ENCODE measurements at places on chromosomes 6 and 20. TPM values are rescaled to one million over a fixed set of nuclear protein-coding genes. Genes with fewer than 3 reads are reported as not detected.

EPPIN gene
- total RNA-seq: not detected

NFKBIL1 gene
- 9.5 TPM for total RNA-seq

DNAH8 gene
- 0.03 TPM for total RNA-seq

DNA sequence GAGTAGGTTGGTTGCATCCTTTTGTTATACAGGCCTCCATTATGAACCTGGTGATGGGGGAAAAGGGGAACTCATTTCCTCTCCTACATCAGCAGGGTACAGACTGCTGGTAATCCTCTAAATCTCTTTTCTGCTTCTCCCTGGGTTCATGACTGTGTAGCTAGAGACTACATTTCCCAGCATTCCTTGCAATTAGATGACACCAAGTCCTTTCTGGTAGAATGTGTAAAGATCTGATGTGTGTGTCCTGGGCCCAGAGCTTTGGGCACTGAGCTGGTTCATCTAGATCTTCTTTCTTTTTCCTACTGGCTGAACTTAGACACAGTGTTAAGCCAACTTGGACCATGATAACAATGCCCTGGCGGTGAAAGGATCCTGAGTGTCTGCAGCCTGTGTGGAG lies 104.7 kb upstream of the IFNGR1 start:
- DNase-seq: no peak

DNA sequence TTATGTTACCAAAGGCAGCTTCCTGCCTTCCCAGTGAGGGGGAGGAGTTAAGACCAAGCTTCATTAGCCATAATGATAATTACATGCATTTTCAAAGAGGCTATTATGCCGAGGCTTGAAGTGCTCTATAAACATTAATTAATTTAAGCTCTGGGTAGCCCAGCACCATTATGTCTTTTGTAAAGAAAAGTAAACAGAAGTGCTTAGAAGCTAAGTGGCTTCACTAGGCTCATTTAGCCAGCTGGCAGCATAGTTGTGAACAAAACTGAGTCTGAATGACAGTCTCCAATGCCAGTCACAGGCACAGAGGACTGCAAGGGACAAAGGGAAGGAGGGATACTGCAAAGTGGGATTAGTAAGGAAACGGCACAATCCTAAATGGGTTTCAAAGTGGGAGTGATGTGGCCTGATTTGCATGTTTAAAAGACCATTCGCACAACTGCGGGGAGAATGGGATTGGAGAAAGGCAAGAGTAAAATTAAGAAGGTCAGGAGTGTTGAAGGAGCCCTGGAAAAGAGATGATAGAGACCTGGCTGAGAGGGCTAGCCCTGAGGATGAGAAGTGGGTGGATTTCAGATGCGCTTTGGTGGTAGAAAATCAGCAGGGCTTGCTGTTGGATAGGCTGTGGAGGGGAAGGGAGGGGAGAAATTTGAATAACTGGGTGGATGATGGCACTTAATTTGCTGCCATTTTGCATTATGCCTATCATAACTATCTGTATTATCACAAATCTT lies 20.1 kb upstream of the ISM1 start:
- DNase-seq: no peak
